EL (cell line): ENCODE measurements at places on chromosomes 4 and X.

- DNase-seq, result no peak
Measured at GRCh38 chr4:3176367-3177229, 72.4 kb upstream of the MSANTD1 start.

DNA sequence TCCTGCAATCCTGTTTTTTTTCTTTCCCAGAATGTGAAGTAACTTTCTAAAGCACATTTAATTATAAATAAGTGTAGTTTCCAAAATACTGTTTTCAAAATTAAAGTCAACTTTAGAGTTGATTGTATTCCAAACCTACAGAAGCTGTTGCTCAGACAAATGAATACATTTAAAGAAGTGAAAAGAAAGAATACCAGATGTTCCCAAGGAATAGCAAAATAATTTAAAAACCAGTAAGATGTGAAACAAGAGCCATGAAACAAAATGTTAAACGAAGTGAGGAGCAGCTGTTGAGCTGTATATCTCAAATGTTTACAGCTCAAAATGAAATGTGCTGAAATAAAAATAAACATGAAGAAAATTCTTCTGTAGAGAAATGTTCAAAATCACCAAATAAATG is 627.4 kb upstream of the NDST4 start:
- DNase-seq, result no peak

DNA sequence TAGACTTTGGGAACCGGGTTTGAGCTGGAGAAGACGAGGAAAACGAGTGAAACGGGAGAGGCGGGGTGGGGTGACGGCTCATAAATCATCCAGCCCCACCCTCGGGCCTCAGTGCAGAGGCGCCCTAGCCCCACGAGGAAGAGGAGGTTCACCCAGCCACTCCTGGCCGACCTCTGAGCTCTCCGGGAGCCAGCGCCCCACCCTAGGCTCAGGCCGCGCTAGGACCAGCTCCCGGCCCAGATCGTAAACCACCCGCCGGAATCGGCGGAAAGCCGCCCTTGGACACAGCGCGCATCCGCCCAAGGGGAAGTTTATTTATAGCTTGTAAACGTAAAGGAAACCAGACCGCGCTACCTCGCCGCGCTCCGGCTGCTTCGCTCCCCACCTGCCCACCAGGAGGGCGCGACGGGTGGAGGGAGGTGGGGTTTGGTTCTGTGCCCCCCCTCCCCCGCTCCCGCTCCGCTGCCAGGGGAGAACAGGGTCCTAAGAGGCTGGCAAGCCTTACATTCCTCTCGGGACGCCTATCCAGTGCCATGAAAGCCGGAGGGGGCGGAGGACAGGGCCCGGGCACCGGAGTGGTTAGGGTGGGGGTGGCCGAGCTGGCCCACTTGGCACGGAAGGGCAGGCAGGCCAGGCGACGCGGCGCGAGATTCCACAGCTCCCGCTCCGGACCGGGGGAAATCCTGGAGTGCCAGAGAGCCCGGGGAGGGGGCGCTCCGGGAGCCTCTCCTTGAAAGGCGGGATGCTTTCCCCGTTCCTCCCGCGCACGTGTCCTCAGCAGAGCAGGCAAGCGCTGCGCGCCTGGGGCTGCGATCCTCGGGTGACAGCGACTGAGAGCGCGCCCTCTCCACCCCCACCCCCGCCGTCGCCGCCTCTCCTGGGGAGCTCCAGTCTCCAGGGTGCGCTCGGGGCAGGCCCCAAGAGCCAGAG is 84.2 kb downstream of the BCOR start:
- peak; percentile 61 for DNase-seq

- no peak for DNase-seq
Measured at GRCh38 chrX:50003467-50003866, 81.1 kb downstream of the CLCN5 start.

DNA sequence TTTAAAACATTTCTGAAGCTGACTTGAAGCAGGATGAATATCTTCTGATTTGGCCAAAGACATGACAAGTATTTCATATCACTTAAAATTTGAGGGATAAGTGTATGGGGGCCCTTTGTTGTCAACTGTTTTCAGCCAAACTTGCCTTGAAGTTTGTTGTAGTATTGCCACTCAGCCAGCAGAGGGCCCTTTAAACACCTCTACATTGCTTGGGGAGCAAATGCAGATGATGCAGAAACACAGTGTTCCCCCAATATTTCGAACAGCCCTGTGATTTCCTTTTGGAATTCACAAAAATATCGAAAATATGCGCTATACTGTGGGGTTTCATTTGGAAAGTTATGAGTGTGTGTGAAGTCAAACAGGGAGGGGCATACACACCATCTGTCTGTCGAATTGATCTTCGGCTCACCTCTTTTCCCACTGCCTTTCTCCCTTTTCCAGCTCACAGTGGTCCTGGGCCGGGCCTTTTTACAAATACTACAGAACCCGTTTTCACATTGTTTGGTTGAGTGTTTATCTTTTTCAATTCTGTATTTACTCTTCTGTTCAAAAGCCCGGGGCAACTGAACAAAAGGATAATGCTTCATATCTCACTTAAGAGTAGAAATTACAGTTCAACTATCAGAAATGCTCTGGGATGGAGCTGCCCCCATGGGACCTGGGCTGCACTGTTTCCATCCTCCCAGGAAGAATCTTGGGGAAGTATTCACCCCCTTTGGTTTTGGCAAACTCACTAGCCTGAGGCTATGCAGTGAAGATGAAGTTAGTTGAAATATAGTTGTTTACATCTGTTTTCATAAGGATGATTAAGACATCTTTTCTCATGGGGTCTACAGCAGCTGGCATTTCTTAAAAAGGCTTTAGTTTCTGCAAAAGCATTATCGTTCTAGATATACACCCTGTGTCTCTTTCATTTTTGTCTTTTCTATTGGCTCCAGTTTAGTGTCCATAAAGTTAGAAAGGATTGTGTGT is 137.6 kb downstream of the EGF start:
- peak; percentile 50 for DNase-seq

GRCh38 chrX:72088761-72089160 is 43.0 kb downstream of the RTL5 start:
- no peak for DNase-seq

DNA sequence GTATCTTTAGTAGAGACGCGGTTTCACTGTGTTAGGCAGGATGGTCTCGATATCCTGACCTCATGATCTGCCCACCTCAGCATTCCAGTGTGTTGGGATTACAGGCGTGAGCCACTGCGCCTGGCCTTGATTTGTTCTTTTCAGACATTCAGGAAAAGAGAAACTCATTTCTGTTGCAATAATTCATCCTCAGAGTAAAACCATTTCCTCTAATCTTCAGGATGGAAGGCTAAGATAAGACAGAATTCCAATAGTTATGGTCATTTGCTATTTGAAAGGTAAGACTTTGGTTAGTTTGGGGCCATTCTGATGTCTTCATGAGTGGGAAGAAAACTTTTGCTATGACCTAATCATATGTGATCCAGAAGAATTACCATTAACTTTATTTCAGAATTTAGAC is 83.0 kb downstream of the LRP2BP start:
- no peak for DNase-seq

GRCh38 chr4:37928426-37929416 is 31.5 kb upstream of the PTTG2 start:
- DNase-seq, result no peak
